ENCODE measurements at places on chromosomes 11 and 22.

DNA sequence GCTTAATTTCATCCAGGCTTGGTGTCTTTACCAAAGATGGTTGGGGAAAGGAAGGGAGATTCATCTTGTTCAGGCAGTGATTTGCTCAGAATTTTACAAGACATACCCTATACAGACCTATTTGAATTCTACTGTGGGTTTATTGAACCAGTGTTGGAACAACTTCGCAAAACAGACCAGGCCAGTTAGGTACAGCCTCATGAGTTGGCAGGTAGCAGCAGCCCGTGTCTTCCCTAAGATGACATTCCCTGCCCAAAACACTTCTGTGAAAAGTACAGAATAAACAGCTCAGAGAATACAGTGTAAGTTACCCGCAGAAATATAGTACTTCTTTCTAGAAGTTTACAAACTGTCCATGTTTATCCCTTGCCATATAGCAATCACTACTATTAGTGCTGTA lies 102.4 kb upstream of the GAL start:
- no peak for DNase-seq

GRCh38 chr11:27319072-27319471 lies 43.9 kb downstream of the CCDC34 start:
- DNase-seq = no peak

- no peak for DNase-seq
Measured at GRCh38 chr11:65482306-65482850, 16.5 kb upstream of the MALAT1 start.

DNA sequence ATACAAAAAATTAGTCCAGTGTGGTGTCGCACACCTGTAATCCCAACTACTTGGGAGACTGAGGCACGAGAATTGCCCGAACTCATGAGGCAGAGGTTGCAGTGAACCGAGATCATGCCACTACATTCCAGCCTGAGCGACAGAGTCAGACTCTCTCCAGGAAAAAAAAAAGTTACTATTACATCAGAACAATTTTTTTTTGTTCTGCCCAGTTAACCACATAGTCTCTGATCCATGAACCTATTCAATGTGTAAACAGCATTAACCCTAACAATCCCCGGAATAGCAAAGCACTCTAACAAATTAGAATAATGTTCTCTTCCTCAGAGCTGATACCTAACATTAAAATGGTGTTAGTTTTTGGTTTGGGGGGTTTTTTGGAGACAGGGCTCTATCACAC lies 4.6 kb downstream of the NARS2 start:
- no peak for DNase-seq

DNA sequence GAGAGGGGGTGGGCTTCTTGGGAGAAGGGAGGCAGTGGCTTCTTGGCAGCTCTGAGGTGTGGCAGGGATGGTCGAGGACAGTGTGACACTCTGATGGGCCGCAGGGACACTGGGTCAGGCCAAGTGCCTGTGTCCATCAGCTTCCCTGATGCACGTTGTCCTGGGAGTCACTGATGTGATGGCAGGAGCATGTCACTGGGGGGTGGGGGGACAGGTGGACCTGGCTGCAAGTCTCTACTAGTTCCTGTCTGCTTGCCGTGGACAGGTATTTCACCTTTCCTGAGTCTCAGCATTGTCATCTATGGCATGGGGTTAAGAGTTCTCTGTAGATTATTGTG lies 592.9 kb downstream of the TBC1D22A start:
- DNase-seq = no peak

GRCh38 chr11:26228778-26229177 lies 103.2 kb upstream of the ANO3 start:
- DNase-seq = no peak

GRCh38 chr11:130711193-130711592 lies 205.1 kb downstream of the SNX19 start:
- no peak for DNase-seq

DNA sequence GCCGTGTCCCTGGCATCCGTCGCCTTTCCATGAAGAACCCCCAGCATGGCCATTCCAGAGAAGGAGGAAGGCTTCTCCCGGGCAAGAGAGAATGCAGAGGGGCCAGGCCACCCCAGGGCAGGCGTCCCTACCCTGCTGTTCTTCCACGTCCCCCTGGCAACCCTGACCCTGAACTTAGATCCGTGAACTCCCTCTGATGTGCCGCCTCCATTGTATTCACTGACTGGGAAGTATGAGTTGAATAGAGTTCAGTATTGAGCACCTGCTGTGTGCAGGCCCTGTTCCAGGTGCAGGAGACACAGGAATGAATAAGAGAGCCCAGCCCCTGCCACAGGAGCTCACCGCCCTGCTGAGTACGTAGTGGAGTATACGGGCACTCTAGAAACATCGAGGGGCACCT lies 29.1 kb upstream of the RELT start:
- no peak for DNase-seq

- no peak for DNase-seq
Measured at GRCh38 chr11:44950625-44951476, at the start of gene TP53I11. TSS of gene TP53I11 (minus strand) at chr11:44950883. CDS start at chr11:44938335, 12,548 bp downstream.

GRCh38 chr11:14541192-14541947 lies 21.2 kb upstream of the PSMA1 start:
- DNase-seq = no peak

GRCh38 chr11:68741463-68741862 lies 9.9 kb downstream of the TESMIN start:
- DNase-seq = no peak

GRCh38 chr11:57094181-57094935 lies 87.4 kb upstream of the LRRC55 start:
- no peak for DNase-seq

GRCh38 chr11:75715688-75716087 lies 1.9 kb upstream of the MOGAT2 start:
- DNase-seq = no peak

- no peak for DNase-seq
Measured at GRCh38 chr11:102799681-102800340, 1.9 kb upstream of the MMP1 start.

DNA sequence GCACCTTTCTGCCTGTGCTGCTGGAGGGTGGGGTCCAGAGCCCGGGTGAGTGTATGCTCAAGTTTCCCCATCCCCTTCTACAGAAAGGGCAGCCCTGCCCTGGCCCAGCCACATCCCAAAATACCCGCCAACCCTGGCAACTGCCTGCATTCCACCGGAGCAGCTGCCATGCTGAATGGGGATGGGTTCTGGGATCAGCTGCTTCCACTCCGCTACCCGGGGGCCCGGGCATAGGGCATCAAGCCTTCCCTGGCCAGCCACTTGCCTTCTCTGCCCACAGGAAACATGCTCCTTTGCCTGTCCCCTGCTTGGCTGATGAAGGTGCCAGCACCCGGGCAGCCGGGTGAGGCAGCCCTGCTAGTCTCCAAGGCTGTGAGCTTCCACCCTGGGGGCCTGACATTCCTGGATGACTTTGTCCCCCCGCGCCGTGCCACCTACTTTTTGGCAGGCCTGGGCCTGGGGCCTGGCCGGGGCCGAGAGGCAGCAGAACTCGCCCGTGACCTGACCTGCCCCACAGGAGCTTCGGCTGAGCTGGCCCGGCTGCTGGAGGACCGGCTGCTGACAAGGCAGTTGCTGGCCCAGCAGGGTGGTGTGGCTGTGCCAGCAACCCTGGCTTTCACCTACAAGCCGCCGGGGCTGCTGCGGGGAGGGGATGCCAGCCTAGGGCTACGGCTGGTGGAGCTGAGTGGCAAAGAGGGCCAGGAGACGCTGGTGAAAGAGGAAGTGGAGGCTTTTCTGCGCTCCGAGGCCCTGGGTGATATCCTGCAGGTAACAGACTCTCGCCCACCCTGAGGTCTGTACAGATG lies 3.2 kb downstream of the CARNS1 start:
- no peak for DNase-seq

DNA sequence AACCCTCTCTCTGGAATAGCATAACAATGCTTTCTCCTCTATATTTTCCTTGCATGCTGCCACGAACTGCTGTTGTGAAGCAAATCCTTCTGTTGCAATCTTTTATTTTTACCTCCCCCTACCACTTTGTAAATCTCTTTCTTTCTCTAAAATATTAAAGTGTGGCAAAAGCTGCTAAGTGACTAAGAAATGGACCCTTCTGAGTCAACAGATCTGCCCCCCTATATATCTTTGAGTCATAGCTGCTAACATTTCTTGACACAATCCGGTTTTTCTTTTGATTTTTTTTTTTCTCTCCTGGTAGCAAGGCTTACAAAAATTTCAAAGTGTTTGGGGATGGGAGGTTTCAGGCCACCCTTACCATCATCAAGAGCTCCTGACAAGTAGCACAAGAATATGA lies 39.0 kb upstream of the KIRREL3 start:
- no peak for DNase-seq

DNA sequence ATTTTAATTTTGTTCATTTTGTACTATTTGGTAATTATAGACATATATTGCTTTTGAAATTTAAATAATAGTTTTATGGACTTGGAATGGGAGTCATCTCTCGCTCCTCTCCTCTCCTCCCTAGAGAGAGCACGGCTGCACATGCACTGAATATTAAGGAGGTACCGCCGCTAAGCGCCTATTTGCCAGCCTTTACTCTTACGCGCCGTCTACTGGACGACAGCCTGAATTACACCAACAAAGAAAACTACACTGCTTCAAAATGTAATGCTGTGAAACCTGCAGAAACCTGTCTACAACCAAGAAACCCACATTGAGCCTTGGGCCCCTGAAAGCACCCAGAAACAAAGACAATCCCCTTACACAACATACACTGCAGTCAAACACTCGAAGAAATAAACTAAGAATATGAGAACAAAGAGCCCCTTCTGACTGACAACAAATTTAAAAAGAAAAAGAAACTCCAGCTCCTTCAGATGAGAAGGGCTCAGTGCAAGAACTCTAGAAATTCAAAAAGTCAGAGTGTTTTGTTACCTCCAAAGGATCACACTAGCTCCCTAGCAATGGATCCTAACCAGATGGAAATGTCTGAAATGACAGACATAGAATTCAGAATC lies 737.2 kb downstream of the LRRC4C start:
- no peak for DNase-seq

DNA sequence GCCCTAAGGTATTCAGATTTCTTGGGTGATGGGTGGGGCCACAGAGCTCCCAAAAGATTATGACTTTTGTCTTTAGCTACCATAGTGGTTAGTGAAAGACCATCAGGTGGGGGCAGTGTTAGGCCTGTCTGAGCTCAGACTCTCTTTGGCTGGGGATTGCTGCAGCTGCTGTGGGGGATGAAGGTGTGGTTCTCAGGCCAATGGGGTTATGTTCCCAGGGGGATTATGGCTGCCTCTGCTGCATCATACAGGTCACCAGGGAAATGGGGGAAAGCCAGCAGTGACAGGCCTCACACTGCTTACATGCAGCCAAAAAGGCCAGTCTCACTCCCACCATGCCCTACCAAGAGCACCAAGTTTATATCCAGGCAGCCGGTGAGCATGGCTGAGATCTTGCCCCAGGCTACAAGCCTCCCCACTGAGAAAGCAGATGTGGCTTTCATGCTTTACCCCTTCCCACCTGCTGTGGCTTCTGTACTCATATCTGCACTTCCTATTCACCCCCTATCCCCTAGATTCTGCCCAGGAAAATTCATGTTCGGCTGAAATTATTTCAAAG lies 24.8 kb downstream of the CNTF start:
- DNase-seq = no peak

DNA sequence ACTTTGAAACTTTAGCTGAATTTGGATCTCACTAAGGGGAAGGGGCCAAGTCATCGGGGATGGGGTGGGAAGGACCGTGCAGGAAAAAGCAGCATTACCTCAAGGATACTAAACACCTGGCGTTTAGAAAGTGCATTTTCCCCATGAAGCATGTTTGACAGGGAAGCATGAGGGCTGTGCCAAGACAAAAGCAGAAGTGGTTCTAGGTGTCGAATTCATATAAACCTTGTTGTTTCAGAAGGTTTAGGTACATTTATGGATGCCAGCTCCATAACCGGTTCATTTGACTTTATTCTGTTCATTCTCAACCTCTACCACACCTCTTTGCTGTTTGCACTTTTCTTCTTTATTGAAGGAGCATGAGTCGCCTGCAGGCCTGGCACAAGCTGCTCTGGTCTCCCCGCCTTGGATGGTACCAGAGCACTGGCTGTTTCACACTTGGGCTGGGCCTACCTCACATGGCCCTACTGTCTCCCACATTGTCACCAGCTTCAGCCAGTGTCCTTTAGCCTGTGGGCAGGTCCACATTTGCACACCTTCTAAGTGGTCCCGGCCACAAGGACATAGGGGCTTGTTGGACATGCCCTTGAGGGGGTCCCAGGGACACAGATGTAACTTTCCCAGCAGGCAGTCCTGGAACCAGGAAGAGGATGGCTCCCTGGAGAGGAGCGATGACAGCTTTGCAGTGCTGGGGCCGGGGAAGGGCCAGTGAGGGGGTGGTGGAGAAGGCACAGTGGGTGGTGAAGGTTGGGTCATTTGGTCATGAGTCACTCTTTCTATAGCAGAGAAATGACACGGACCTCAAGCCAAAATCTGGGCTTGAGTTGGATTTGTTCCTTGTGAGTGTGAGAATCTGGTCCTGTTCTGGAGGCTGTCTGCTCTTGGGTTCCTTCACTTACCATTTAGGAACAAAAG lies 3.2 kb upstream of the ST14 start:
- DNase-seq = no peak

GRCh38 chr11:38839071-38839470 lies 2241.0 kb upstream of the RAG2 start:
- DNase-seq = no peak

DNA sequence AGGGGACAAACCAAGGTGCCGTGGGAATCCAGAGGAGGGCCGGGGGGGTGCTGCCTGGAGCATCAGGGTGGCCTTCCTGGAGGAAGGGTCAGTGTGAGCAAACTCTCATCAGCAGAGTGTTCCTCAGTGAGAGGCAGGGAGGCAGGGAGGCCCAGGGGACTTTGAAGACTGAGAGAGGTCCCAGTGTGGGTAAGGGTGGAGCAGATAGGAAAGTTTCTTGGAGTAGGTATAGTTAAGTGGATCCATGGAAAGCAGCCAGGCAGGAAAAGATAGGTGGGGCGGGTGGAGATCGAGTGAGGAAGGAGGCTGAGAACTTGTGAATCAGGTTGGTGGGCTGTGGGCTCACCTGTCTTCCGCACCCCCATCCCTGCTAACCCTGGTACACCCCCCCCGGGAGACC lies 9.3 kb downstream of the UPK3A start:
- no peak for DNase-seq

- DNase-seq = no peak
Measured at GRCh38 chr11:73210916-73211667, 7.0 kb upstream of the P2RY2 start.

GRCh38 chr11:69284081-69284511 lies 9.9 kb upstream of the MYEOV start:
- no peak for DNase-seq

DNA sequence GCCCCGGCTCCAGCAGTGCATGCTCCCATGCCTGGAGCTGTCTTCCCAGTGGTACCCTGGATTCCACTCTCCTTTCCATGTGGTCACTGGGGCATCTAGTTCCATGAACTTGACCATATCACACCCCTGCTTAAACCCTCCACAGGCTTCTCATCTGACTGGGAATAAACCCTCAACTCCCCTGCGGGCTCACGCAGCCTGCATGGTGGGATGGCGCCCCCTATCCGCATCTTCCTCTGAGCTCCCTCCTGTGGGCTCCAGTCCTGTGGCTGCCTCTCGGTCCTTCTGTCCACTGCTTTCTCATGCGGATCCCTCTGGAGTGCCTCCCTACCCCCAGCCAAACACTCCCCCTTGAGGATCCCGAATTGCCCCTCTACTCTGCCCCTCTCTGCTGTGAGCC lies 41.4 kb upstream of the TTLL12 start:
- DNase-seq = peak; percentile 25

- peak; percentile 29 for DNase-seq
Measured at GRCh38 chr11:93895106-93895862, 44.9 kb upstream of the VSTM5 start.

GRCh38 chr11:67056267-67057204 lies at the start of gene RHOD:
TSS of gene RHOD (plus strand) at chr11:67056847. CDS start at chr11:67056903, 56 bp downstream.
- DNase-seq = no peak

Data from hematopoietic multipotent progenitor cell treated with erythropoietin and hydrocortisone succinate and interleukin-3 and kit ligand, for 17 days (in vitro differentiated cells).